ENCODE measurements at places on chromosomes 4 and X.

DNA sequence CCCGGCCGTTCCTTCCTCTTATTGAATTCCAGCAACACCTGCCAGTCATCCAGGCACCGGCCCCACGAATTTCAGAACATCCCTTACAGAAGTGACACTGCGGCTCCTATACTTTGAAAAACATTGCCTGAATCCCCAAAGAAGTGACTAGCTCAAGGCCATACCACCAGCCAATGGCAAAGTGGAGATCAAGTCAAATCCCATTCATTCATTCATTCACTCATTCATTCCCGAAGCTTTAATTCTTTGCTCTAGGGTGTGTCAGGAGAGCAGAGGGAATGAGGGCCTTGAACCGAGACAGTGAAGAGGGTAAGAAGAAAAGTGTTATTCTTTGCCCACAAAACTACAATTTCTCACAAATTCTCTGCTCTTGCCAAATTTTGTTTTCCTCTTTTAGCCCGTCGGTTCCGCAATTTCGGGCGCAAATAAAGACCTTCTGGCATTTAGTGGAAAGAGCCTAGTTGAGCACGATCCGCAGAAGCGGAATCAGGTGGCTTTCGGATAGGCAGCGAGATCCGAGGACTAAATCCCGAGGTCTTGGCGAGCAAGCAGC, 824 bp upstream of the HMGB3 start:
- peak overlapping the region; percentile 32 for H3K4me3 ChIP-seq
- H3K36me3 ChIP-seq = no peaks in the 10 kb centered on the region
- peaks cover 5% of the 10 kb centered on the region for H3K27me3 ChIP-seq

GRCh38 chr4:73872316-73873108, 3.3 kb downstream of the CXCL1 start:
- no peaks in the 10 kb centered on the region for H3K36me3 ChIP-seq
- H3K4me1 ChIP-seq = no peaks in the 10 kb centered on the region
- H3K27ac ChIP-seq = no peak overlapping the region
- H3K27me3 ChIP-seq = no peaks in the 10 kb centered on the region
- DNase-seq = no peak
- no peak overlapping the region for H3K4me3 ChIP-seq

- DNase-seq = no peak
- no peak overlapping the region for H3K27ac ChIP-seq
- no peaks in the 10 kb centered on the region for H3K36me3 ChIP-seq
- H3K4me1 ChIP-seq = no peaks in the 10 kb centered on the region
- H3K27me3 ChIP-seq = no peaks in the 10 kb centered on the region
Measured at GRCh38 chr4:54318904-54319303, 89.8 kb downstream of the PDGFRA start.

DNA sequence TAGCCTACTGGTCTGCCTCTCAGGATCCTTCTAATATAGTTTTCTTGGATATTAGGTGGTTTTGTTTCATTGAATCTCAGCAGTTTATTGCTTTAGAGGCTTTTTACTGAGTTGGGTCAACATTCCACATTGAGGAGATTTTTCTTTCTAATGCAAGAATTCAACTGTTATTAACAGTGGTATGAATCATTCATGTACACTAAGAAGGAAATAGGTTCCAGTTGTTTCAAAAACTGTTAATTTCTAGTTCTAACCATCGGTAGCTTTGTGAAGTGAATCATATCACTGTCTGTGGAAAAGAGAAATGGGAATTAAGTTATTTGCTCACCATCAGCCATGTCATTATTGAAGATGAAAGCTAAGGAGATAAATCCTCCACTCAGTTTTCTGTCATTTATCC, 331.5 kb downstream of the RPA4 start:
- DNase-seq = no peak
- H3K4me1 ChIP-seq = no peaks in the 10 kb centered on the region
- H3K36me3 ChIP-seq = no peaks in the 10 kb centered on the region
- H3K27ac ChIP-seq = no peak overlapping the region
- no peak overlapping the region for H3K4me3 ChIP-seq

DNA sequence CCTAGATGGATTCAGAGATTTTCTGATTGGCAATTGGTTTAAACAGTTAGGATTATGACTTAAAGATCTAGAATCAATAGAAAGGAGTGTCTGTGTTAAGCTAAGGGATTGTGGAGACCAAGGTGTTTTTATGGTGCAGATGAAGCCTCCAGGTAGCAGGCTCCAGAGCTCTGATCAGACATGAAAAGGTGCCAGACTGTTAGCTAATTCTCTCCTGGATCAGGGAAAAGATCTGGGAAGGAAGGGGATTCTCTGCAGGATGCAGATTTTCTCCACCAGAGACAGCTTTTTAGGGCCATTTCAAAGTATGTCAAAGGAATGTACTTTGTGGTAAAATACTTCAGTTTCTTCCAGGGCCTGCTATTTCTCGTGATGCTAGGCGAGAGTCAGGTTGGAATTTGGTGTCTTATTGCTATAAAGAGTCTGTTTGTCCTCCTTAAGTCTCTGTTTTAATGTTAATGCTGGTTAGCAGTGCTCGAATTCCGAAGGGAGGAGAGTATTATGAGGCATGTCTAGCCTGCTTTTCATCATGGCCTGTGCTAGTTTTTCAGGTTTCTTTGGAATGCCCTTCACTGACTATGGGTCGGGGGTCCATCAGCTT, 12.0 kb upstream of the GPR78 start:
- H3K36me3 ChIP-seq = no peaks in the 10 kb centered on the region
- H3K27ac ChIP-seq = no peak overlapping the region
- no peak for DNase-seq
- no peak overlapping the region for H3K4me3 ChIP-seq
- no peaks in the 10 kb centered on the region for H3K27me3 ChIP-seq
